ENCODE measurements at places on chromosomes 5 and 9.

DNA sequence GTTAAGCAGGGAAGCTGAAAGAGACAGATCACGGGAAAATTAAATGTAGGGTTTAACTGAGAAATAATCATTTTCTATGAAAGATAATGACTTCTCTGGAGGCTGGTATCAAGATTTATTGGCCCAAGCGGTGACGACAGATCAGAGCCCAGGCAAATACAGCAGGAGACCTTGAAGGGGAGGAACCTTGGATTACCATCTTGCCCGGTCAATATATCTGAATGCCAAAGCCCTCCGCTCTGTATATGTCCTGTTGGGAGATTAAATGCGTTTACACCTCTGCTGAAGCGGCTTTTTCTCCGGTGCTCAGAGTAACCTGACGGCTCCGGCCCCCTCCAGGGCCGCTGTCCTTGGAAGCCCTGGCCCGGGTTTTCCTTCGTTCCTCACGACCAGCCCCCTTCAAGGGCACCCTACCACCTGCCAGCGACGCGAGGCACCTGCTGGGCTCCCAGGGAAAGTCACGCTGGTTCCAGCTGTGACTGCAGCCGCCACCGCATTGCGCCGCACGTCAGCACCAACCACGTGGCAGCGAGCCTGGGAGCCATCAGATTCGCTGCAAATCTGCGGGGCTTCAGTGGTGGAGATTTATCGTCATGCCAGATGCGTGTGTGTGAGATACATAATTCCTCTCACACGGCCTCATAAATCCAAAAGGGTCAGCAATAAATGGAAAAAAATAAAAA, 4.4 kb upstream of the QSOX2 start:
- DNase-seq = no peak

- DNase-seq = no peak
Observed at GRCh38 chr5:124665625-124666024, 80.8 kb downstream of the ZNF608 start.

DNA sequence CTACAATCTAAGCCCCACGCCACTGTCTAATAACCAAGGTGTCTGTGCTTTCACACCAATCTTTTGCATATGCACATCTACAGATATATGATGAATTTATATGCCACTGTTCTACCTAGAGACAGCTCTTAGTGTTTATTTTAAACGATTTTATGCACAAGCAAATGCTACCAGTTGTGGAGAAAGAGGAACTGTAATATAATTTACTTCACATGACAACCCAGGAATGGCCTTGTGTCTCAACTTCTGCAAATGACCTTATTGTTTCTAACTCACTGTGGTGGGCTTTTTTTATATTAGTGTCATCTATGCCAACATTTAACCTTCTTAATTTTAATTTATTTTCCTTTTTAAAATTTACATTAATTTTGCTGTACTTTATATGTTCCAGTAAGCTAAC, 531.1 kb upstream of the TLE4 start:
- DNase-seq = no peak

GRCh38 chr5:109739741-109740728, 50.3 kb downstream of the MAN2A1 start:
- DNase-seq = no peak

- no peak for DNase-seq
Observed at GRCh38 chr5:11386398-11386797, 517.8 kb downstream of the CTNND2 start.

GRCh38 chr5:96902876-96903275, 26.6 kb downstream of the ERAP2 start:
- DNase-seq = no peak
